ENCODE measurements at places on chromosomes 3 and 15.
A peak's percentile ranks its signal among the peaks of the same experiment; 100 is the strongest.

DNA sequence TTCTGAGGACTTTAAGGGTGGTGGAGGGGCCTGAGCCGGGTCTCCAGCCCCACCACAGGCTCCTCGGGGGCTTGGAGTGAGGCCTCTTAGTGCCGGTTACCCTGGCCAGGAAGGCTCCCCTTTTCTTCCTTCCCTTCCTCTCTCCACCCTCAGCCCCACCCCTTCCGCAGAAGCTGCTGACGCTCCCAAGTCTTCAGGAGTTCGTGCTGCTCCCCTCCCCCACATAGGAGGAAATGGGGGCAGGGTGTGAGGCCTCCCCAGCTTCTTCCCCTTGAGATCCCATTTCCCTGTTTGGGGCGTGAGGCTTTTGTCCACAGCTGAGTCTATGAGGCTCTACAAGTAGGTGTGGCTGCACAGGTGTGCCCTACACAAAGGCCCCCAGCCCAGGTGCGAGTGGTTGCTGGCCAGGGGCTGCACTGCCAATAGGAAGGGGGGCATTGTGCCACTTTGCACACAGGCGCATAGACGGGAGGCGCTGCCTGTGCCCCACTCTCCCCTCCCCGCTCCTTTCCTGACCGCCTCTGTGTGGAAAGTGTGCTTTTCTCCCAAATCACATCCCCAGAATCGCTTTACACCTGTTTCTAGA is 915 bp upstream of the CALML4 start:
- no peak for DNase-seq

DNA sequence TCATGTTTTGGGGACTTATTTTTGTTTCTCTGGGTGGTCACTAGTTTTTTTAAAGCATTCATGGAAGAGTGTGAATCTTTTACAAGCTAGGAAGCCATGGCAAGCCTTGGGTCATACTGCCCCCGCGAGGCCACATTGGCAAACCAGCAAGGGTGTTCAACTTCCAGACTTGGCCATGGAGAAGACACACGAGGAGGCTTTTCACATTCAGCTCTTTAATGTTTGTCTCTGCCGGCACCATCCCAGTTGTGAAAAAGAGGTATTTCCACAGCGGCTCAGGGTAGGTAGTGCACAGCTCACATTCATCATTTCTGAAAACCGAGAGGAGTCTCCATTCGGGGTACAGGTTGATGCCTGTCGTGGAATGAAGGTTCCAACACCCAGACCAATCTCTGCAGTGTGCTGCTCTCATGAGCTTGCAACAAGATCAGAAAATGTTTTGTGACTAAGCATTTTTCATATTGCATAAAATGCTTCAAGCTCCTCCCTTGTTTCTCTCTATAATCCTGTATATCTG is 7.7 kb downstream of the CCR5 start:
- peak; percentile 68 for DNase-seq

DNA sequence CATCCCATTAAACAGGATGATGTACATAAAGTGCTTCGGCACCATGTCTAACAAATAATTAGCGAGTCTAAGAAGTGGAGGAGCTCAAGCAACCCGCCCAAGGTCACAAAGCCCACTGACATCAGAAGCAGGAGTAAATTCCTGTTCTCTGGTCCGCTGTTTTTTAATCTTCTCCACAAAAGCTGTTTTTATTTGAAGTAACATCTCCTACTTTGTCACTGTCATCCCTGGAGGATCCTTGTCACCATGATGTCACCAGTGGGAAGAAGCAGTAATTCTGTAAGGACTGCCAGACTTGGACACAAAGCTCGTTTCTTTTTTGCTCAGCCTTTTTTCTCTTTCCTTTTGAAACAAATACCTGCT is 216.2 kb downstream of the STT3B start:
- no peak for DNase-seq

GRCh38 chr15:51262463-51262862 is 75.9 kb downstream of the CYP19A1 start:
- no peak for DNase-seq

GRCh38 chr3:194275721-194276120 is 75.4 kb downstream of the CPN2 start:
- no peak for DNase-seq

GRCh38 chr3:13015286-13016082 is 57.7 kb downstream of the IQSEC1 start:
- DNase-seq, result peak; percentile 32

DNA sequence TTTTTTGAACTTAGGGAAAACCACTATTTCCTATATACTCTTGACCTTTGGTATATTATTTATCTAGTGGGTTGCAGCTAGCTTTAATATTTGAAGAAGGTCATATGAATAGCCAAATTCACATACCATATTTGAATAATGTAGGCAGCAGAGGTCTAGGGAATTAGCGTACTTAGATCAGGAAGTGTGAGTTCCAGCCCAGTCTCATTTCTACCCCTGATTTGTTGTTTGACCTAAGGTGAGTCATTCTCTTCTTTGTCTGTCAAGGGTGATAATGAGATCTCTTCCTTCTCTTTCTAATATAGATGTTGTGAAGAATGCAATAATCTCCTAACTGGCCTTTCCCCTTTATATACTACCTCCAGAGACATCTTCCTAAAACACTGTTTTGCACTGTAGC is 36.6 kb upstream of the ZPLD1 start:
- DNase-seq, result no peak

- DNase-seq, result no peak
These were observed 70.1 kb downstream of the TRAK1 start for GRCh38 chr3:42161050-42161935.

GRCh38 chr15:68268405-68268804 is 9.1 kb upstream of the FEM1B start:
- DNase-seq, result no peak

DNA sequence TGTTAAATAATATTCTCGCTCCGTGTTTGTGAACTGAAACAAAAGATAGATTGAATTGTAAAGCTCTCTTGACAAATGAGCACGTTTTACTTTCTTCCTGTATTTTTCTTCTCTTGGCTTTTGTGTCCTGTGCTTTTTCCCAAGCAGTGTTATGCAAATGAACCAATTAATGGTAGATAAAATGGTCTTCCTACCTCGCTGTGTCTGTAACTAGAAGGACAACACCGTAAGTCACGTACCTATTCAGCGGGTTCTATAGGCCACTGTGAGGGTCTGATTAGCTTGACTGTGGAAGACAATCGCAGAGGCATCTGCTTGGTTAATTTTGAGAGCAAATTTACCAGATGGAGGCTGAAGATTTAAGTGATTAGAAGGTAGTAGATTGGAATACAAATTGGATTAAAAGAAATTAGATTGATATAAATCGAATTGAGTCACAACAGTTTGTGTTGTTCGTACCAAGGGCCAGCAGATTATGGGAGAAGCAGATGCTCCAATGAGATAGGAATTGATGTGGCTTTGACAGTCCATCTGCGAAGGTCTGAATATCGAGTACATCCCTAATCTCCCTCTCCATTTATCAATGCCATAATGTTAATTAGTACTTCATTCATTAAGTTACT is 40.2 kb downstream of the ROBO2 start:
- DNase-seq, result no peak

DNA sequence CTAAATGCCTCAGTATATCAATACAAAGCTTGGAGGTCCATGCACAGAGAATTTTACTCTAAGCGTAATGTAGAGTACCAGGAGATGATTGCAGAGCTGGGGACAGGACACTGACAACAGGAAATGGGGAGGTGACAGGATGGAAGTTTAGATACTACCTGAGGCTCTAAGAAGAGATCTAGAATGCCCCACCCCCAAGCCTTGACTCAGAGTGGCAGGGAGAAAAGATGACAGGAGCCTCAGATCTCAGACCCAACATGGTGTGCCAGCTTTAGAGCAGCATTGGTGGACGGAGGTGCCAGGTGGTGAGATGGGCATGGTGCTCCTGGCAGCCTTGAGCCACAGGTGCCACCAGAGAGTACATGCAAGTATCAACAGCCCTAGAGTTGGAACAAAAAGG is 62.5 kb downstream of the LYZL4 start:
- no peak for DNase-seq

Data from stimulated activated CD4-positive, alpha-beta T cell treated with anti-CD3 and anti-CD28 coated beads, Interleukin-4, amount 100 ng/mL, for 48 hours (primary cell).